ENCODE measurements at places on chromosomes 16 and 17.

DNA sequence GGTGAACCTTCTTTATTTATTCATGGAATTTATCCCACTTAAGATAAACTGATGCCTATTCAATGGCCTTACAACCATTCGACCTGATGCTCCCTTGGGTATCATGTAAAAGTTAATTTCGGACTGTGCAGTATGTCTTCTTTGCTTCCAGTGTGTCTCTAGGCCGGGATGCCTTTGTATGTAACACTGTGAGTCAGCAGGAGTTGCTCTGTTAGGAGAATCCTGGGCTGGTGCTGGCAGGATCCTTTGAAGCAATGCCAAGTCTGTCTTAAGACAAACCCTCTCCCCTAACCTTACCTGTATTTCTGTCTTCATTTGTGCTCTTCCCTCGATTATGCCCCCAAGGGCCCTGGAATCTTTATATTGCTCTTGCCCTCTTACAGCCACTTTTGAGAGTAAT, 37.9 kb upstream of the ABCA8 start:
- DNase-seq: no peak

DNA sequence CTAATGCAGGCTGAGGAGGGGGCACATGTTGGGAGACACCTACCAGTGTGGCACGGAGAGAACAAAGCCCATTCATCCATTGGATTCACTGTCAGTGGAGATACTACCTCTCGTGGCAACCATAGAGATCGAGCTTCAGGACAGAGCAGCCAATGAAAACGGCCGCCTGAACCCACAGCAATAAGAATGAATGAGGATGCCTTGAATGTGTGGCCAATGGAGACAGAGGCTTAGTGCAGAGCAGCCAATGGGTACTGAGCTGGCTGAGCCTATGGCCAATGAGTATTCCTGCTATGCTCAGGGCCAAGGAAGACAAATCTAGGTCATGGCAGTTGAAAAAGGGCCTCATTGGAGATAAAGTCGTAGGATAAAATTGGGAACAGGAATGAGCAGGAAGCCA, 10.9 kb downstream of the ARHGEF15 start:
- DNase-seq: no peak

DNA sequence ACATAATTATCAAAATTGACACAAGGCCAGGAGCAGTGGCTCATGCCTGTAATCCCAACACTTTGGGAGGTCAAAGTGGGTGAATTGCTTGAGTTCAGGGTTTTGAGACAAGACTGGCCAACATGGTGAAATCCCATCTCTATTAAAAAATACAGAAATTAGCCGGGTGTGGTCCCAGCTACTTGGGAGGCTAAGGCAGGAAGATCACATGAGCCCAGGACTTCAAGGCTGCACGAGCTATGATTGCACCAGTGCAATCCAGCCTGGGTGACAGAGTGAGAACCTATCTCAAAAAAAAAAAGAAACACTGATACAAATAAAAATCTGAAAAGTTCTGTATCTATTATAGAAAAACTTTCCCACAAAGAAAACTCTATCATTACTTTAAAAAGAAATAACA, 15.5 kb downstream of the MYH10 start:
- no peak for DNase-seq

DNA sequence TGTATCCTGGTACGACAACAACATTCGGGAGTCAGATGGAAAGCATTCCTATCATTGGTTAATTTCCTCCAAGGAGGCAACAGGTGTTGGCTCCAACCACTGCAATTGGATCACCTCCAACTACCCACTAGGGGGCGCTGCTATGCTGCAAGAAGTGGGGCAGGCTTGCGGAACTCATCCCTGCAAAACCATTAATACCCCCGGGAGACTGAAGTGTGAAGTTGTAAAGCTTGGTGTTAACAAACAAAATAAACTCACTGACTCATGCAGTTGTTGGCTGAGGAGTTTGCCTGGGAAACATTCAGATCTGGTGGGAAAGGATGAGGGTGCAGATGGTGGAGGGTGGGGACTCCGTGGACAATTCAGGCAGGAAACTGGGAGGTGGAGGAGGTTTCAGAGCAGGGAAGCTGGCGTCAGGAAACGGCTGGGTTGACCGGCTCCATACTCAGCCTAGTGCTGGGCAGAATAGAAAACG, 84.9 kb downstream of the HS3ST2 start:
- no peak for DNase-seq

DNA sequence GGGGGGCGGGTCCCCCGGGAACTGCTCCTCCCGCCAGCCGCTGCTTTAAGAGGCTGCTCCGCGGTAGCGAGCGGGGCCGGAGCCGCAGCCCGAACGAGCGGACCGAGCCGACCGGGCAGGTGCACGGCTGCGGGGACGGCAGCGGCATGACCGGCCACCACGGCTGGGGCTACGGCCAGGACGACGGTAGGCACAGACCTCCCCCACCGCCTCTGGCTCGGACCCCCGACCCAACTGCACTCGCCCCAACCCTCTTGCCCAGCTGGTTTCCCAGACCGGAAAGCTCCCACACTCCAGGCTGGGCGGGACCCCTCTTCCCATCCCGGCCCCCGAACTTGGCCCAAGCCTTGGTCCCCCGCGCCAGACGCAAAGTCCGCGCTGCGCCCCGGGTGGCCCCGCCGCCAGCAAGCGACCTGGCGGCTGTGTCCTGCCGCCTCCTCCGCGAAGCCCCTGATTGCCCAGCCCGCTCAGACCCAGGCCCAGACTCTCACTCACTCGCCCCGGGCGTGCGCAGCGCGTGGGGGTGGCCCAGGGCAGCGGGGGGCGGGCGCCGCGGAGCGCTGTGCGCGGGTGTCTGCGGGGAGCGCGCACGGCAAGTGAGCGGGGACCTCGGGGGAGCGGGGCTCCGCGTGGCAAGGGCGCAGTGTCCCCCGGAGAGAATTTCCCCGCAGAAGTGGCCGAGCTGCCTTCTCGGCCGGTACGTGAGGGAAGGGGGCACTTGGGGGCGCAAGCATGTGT, at the start of gene CA7:
CA7 (plus strand) TSS at position 73 of the 738 bp plus-strand sequence; CDS start at position 147, 74 bp downstream.
- no peak for DNase-seq

DNA sequence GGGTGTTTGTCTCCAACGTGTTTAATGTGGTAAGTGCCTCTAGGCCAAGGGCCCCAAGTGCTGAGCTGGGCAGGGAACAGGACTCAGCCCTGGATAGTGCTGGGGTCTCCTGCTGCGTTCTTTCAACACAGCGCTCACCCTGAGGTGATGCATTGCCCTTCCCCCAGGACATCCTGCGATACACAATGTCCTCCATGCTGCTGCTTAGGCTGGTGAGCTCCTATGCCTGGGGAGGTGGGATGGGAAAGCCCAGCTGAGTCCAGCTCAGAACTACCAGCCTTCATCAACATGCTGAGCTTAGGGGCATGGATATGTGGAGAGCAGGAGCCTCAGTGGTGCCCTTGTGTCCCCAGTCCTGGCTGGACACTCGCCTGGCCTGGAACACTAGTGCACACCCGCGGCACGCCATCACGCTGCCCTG, 563 bp downstream of the ZACN start:
- DNase-seq: no peak

DNA sequence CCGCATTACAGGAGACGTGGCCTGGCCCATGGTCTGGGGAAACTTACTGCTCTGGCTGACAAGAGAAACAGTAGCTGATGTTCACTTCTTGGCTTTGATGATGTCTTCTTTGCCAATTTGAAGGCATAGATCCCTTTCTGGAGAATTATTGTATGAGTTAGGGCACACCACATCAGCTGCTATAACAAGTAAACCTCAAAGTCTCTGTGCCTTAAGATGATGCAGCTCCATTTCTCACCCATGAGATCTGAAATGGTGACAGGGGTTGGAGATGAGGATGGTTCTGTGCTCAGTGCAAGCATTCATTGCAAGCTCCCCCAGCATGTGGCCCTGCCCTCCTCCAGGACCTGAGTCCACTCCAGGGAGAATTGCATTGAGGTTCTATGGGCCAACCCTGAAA, 157.4 kb downstream of the IRX5 start:
- DNase-seq: no peak

GRCh38 chr17:15658296-15658695, 25.8 kb downstream of the TRIM16 start:
- no peak for DNase-seq

- DNase-seq: no peak
These were observed 375.4 kb upstream of the ASIC2 start for GRCh38 chr17:33668516-33668915.

GRCh38 chr17:65489413-65490155, 71.9 kb downstream of the AXIN2 start:
- DNase-seq: no peak

- DNase-seq: no peak
These were observed 1.0 kb downstream of the SPAG5 start for GRCh38 chr17:28597606-28598383.

GRCh38 chr17:60506312-60506711, 19.7 kb downstream of the APPBP2 start:
- DNase-seq: no peak

DNA sequence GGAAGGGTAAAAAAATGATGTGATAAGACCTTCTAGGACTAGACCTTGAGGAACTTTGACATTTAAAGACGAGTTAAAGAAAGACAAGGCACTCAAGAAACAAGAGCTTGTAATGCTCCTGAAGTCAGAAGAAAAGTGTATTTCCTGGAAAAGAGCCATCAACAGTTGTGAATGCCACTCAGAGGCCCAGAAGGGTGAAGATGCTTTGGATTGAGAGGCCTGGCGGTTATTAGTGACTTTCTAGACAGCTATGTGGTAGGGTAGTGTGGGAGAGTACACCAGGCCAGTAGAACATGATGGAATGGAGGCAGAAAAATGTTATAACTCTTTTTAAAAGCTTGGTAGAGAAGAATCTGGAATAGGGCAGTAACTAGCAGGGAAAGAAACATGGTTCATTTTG, 34.1 kb upstream of the ANKFN1 start:
- no peak for DNase-seq

- DNase-seq: no peak
These were observed 18.6 kb downstream of the GGA2 start for GRCh38 chr16:23491490-23492391.

DNA sequence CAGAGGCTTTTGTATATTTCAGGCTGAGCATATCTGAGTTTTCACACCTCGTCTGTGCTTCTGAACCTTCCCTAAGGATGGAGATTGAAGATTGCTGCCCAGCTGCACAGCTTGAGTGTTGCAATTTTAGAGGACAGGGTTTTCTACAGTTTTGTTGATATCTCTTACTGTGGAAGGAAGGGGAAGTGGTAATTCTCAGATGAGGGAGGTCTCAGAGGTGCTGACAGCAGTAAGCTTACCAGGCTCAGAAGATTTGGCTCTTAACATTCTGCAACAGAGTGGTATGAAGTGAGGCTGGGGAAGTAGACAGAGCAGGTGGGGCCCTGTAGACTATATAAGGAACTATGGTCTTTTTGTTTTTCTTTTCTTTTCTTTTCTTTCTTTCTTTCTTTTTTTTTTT, 45.8 kb upstream of the ARHGAP17 start:
- peak; percentile 69 for DNase-seq

DNA sequence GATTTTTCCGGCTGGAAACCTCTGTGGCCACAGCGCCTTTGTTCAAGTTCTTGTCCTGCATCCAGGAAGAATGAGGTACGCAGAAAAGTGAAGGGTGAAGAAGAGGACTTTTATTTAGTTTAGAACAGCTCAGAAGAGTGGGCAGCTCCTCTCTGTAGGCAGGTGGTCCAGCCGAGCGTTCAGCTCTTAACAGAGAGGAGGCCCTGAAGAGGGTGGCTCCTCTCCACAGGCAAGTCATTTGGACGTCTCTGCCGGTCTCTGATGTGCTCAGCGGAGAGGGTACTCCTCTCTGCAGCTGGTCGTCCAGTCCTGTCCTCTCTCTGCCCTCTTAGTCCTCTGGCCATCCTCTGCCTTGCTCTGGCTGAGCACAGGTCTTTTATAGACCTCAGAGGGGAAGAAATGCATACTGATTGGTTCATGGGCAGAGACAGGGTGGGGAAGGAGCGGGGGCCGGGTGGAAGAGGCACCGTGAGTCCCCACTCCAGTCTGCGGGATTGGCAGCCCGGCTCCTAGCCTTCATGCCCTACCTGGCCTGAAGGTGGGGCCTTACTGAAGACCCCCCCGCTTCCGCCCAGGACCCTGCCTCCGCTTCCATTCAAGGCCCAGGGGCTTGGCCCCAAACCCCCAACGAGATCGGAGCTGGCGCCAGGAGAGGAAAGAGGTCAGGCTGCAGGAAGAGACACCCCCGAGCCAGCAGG, 70.0 kb upstream of the NKD1 start:
- no peak for DNase-seq

- DNase-seq: no peak
These were observed 166.2 kb upstream of the RPL38 start for GRCh38 chr17:74037320-74037719.

DNA sequence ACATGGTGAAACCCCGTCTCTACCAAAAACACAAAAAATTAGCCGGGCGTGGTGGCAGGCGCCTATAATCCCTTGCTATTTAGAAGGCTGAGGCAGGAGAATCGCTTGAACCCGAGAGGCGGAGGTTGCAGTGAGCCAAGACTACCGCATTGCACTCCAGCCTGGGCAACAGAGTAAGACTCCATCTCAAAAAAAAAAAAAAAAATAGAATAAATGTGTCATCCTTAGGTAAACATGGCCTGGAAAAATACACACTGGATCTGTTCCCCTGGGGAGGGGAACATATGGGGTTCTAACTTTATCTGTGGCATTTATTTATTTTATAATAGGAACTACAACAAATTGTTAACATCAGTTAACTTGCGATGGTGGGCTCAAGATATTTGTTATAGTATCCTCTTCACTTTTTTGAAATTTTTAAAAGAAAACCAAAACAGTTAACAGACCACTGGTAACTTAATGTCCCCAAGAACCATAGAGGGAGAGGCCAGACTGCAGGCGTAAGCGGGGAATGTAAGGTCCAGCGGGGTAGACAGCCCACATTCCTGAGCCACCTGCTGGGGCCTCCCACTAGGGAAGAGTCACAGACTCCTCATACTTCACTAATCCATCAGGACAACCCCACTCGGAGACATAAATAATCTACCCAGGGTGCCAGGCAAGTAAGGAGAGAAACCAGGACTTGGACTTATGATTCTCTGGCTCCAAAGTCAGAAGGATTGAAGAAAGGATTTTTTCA, 12.5 kb upstream of the TXNDC11 start:
- DNase-seq: no peak

- no peak for DNase-seq
These were observed at the start of gene SDR42E1 for GRCh38 chr16:82011199-82011641. TSS of gene SDR42E1 (minus strand) at chr16:82011470. CDS start at chr16:82000858, 10,612 bp downstream.

DNA sequence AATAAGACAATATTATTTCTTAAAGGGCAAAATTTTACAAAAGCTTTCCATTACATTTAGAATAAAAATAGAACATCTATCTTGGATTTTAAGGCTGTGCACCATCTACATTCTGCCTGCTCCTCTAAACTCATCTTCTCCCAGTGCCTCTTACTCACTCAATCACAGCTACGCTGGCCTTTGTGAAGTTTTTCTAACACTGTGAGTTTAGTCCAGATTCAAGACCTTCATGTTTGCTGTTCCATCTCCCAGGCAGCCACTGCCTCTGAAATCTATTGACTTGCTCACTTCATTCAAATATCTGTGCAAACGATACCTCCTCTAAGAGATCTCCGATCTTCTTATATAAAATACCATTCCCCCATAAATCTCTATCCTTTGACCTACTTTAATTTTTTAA, 673.4 kb upstream of the KIF2B start:
- DNase-seq: no peak

DNA sequence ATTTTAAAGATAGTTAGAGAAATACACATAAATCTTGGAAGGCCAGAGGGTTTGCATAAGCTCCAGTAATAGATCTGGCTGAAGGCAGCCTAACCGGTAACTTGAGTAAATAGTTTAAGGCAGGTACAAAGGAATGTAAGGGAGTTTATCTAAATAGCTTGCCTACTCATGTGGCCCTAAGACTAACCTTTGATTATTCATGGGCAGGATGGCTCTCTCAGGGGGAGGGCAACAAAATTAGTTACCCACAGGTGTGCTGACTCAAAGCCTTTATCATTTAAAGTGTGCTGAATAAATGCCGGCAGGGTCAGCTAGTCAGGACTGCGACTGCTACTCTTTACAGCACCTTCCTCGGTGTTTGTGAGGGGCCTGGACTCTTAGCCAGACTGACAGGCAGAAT, 761.3 kb upstream of the KIF2B start:
- DNase-seq: no peak
